ENCODE measurements at places on chromosomes 12 and 14.
A peak's percentile ranks its signal among the peaks of the same experiment; 100 is the strongest.

GRCh38 chr12:116443821-116444589 lies 115.2 kb upstream of the MAP1LC3B2 start:
- DNase-seq = no peak

DNA sequence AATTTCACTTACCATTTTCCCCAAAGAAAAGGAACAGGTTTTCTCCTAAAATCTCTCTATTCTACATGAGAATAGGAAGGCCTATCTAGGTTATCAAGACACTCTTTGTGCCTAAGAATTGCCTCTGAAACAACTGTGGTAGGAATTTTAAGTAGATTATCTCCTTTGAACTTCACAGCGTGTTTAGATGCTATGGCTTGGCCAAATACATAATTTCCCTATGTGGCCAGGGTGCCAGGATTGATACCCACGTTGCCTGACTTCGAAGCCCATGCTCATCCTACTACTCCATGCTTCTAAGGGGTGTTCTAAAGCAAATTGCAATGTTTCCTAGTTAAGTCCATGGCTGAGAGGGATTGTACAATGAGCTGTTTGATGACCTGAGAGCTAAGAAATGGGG lies 241.5 kb upstream of the FBXO33 start:
- no peak for DNase-seq

DNA sequence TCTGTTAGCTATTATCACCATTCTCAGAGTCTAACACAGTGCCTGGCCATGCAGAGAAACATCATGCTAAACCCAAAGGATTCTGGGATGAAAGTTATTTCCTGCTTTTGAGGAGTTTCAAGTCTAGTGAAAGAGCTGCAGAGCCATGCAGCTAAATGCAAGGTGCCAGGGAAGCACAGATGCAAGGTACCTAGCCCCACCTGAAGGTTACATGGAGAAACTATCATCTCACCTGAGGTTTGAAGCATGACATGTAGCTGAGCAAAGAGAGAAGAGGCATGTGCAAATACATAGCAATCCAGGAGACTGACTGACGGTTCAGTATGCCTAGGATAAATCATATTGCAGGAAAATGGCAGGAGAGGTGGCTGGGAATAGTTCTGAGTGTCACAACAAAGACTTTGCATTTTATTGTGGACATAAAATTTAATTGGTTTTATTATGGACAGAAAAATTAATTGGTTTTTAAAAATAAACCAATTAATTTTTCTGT lies 170.4 kb downstream of the PRKD1 start:
- DNase-seq = no peak

DNA sequence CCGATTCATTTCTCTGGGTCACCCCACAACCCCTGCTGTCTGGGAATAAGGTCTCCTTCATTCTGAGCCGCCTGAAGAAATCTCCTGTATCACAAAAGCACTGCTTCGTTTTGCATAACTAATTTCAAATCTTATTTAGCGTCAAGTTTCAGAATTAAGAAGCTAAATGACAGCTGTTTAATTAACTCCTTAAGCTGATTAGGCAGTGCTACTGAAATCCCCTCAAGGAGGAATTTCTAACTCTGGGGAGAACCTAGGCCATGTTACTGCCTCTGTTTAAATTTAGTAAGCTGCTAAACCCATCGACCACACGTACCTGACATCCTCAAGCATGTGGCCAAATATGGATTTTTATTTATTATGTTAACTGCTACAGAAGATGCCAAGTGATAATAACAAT lies 373.6 kb downstream of the GLT1D1 start:
- no peak for DNase-seq

DNA sequence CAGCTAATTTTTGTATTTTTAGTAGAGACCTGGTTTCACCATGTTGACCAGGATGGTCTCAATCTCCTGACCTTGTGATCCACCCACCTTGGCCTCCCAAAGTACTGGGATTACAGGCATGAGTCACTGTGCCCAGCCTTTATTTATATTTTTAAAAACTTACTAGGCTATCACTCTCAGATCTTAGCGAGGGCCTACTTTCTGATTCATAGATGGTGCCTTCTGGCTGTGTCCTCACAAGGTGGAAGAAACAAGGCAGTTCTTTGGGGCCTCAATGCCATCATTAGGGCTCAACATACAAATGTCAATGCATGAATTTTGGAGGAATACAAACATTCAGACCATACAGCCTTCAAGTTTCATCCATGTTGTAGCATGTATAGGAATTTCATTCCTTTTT lies 2.4 kb upstream of the DGLUCY start:
- no peak for DNase-seq

GRCh38 chr12:65882486-65882885 lies 58.2 kb downstream of the HMGA2 start:
- no peak for DNase-seq

GRCh38 chr12:8692573-8692972 lies 5.2 kb upstream of the RIMKLB start:
- DNase-seq = no peak

DNA sequence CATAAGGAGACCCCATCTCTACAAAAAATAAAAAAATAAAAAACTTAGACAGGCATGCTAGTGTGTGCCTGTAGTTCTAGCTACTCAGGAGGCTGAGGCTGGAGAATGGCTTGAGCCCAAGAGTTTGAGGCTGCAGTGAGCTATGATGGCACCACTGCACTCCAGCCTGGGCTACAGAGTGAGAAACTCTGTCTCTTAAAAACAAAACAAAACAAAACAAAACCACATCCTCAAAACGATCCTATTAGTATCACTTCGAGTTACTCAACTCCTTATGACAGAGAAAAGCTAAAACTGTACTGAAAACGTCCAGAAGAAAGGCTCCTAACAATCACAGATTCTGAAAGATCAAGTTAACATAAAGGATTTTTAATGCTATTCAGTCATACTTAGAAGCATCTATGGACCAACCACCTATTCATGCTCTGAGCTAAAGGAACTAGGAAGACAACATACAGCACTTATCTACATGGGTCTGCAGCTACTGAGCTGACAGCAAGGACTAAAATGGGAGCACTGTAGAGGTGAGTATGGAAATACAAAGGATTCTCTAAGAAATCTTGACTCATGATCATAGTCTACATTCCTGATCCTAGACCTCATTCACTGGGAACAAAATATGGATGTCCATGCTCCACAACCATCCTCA lies 75.3 kb upstream of the DUSP6 start:
- no peak for DNase-seq

GRCh38 chr12:79934281-79935020 lies 446 bp downstream of the PPP1R12A start:
- DNase-seq = peak; percentile 86

- DNase-seq = no peak
These were observed 140.6 kb downstream of the FBXL14 start for GRCh38 chr12:1453810-1454209.

- no peak for DNase-seq
These were observed 25.8 kb upstream of the TMCC3 start for GRCh38 chr12:94676031-94676641.

DNA sequence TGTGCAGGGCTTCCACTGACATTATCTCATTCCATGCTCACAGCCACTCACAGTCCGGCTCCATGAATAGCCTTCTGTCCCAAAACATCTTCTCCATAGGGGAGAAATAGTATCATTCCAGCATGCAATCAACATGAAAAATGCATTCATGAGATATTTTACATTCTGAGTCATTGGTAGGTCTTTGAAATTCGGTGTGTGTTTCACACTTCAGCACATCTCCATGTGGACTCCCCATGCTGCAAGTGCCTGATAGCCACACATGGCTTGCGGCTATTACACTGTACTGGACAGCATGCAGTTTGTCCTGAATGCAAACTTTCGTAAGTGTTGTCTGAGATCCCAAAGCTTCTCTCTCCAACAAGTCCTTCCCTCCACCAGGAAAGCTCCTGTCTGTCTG lies 449.3 kb downstream of the MED13L start:
- no peak for DNase-seq

GRCh38 chr14:54502602-54503001 lies 7.1 kb upstream of the CGRRF1 start:
- no peak for DNase-seq

- DNase-seq = no peak
These were observed 393.8 kb downstream of the LRFN5 start for GRCh38 chr14:42000450-42000849.

GRCh38 chr12:124554429-124555029 lies 12.9 kb downstream of the NCOR2 start:
- DNase-seq = no peak

- DNase-seq = no peak
These were observed 35.9 kb downstream of the DAAM1 start for GRCh38 chr14:59224341-59224740.

GRCh38 chr14:58771016-58771415 lies 133.3 kb downstream of the DACT1 start:
- no peak for DNase-seq

DNA sequence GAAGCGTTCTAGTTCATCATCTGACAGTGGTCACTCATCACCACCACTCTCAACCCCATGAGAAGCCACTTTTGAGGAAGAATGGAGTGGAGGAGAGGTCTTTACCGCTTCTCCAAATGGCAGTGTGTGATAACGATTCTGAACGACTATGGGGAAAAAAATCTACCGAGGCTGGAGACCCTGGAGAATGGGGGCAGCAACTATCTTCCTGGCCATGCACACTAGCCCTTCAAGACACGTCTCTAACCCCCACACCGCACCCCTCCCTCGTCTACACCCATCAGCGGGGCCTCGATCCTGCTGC lies 365 bp downstream of the ING4 start:
- DNase-seq = no peak

DNA sequence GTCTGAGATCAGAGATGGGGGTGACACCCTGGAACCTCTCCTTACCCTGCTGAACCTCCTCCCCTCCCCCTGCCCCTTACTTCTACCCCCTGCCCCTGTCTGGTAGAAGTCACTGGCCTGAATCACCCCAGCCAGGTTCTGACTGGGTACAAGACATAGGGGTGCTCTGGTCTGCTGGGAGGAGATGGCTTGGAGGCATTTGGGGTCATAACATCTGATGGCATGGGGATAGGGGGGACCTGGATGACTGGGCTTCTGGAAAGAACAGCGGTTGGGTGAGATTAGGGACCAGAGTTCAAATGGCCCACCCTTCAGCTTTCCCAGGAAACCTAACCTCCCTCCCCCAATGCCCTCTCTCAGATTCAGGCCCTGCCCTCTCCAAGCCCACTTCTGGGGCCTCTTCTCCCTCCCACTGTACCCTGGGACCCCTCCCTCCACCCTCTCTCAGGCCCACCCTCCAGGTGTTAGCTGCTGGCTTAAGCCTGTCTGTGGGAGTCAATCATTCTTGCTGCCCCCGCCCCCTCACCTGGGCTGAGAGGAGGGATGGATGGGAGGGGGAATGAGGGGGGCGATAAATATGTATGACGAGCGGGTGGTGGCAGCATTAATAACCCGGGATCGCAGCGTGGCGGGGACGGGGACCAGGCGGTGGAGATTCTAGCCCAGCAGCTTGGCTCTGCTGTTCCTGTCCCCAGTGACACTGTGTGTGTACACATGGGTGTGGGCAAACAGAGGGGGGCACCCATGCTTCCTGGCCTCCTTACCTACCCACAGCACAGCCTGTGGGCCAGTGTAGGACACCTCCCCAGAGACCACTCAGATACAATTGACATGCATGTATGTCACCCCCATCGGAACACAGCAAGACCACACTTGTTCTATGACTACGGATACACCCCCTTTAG lies 5.9 kb downstream of the NXPH4 start:
- no peak for DNase-seq

- no peak for DNase-seq
These were observed 325.7 kb downstream of the CEP128 start for GRCh38 chr14:80615831-80616230.

DNA sequence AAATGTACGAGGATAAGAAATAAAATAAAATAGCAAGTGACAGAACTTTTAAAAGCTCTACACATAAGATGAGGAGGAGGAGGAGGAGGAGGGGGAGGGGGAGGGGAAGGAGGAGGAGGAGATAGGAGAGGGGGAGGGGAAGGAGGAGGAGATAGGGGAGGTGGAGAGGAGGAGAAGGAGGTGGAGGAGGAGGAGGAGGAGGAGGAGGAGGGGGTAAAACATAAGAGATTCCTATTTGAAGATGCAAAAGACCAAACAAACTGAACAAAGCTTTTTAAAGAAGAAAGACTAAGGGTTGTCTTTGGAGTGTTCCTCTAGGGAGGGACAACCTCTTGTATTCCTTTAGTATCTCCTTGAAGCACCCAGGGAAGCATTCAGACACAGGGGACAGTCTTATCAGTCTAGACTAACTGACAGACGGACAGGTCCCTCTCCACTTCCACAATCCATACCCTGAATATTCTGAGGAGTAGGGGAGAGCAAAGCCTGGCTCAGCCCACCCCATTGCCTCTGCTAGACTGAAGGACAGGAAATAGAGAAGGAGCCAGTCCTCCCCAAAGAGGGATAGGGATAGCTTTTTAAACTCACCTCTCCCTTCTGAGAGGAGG lies 12.9 kb downstream of the TC2N start:
- no peak for DNase-seq

GRCh38 chr14:89902881-89903280 lies 51.6 kb downstream of the EFCAB11 start:
- no peak for DNase-seq

DNA sequence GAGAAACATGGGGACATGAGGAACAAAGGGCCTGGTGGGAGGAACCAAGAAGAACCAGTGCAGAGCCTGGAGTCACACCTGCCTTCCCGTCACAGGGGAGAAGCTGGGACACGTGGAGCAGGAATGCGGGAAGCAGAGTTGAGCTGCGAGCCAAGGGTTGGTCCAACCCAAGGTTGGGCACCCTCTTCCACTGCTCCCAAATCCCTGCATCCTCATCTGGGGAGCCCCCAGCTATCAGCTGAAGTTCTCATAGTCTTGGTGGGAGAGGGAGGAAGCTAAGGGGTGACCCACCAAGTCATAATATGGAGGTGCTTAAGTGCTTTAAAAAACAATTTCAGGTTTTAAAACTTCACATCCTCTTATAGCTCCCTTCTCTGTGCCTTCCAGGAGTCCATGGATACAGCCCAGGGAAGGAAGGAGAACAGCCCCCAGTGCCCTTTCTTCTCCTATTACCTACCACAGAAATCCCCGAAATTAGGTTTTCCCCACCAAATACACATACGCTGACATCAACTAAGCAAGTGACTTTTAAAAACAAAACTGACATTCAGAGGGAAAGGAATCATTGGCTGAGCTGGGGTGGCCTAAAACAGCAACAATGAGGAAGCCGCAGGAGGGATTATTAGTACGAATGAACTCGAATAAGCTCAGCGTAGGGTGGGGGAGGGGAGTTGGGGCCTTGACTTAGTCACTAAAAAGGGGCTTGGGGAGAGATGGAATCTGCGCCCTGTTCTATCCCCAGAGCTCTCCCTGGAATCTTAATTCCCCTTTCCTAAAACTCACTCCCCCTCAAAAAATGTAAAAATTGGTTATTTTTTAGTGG lies 4.5 kb downstream of the MYL6 start:
- no peak for DNase-seq

- DNase-seq = peak; percentile 49
These were observed 17.4 kb downstream of the FOXN3 start for GRCh38 chr14:89399594-89400068.

- DNase-seq = peak; percentile 78
These were observed 101.9 kb upstream of the RTL1 start for GRCh38 chr14:101005447-101005846.

DNA sequence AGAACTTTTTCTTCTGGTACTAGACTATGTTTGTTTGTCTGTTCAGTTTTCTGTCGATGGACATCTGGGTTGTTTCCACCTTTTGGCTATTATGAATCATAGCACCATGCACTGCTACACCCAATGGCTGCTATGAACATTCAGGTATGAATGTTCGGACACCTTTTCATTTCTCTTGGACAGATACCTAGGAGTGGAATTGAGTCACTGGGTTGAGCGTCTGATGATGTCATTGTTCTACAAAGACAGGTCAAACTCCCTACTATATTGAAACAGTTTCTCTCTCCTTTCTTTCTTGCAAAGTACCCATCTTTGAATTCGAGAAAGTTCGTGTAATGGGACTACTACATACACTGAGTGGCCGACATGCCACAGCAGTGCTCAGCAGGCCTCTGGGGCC lies 44.7 kb downstream of the KCTD10 start:
- no peak for DNase-seq
